Myometrial cell (primary cell): ENCODE measurements at places on chromosomes 12 and 14. TPM values are rescaled to one million over a fixed set of nuclear protein-coding genes. Genes with fewer than 3 reads are reported as not detected.

Gene ZFHX2
- total RNA-seq, result 1.9 TPM in 1 of 2 replicates, not detected in the other

Gene VWF
- 0.29 and 0.35 TPM in 2 replicates for total RNA-seq

Gene RNASE7
- total RNA-seq, result not detected in 2 replicates

Gene CLEC1B
- not detected in 2 replicates for total RNA-seq

Gene OTOGL
- total RNA-seq, result 0.29 TPM in 1 of 2 replicates, not detected in the other
